CD4-positive, alpha-beta T cell treated with Interleukin-6 at 100 ng/mL for 8 hours (primary cell): ENCODE measurements at places on chromosomes 3 and 15.

- no peak for DNase-seq
These were observed 287.0 kb downstream of the TLE3 start for GRCh38 chr15:69810431-69811354.

GRCh38 chr3:73234354-73235014, 173.0 kb downstream of the EBLN2 start:
- no peak for DNase-seq

DNA sequence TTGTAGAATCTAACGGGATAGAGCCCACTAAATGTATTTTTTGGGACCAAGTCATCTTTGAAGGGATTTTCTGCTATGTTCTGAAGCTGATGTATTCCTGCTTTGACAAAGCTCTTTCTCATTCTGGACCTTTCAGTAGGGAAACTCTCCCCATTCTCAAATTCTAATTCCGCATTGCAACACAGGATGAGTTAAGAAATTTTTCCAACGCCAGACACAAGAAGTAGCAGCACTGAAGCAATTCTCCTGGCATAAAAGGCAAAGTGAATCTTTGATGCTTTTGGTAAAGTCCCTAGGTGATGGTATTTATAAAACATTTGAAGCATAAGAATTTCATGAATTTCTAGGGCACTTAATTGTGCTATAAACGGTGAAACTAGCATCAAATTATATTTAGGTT, 76.8 kb downstream of the ZPLD1 start:
- DNase-seq: no peak

DNA sequence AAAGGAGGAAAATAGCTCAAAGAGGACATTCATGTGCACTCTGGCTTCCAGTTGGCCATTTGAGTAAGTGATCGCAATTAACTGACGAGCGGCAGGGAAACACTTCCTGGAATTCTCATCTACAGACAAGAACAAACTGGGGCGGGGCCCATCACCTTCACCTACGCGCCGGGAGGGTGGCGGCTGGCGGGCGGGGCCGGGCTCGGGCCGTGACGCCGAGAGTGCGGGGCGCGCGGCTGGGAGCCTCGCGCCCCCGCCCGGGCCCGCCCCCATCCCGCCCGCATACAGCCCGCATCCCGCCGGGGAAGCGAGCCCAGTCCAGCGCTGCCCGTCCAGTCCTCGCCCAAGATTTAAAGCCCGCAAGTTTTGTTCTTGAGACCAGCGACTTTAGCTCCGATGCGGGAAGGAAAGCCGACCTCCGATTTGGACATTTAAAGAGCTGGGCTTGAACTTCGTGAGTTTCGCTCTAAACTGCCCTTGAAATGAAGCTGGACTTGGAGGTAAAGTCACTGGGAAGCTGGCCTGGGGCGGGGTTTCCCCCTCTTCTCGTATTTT, at the start of gene B3GNT5:
Gene B3GNT5, plus strand, starts transcription at position 281 of the 555 bp plus-strand sequence. CDS start 16,546 bp downstream, outside the sequence.
- no peak for DNase-seq

DNA sequence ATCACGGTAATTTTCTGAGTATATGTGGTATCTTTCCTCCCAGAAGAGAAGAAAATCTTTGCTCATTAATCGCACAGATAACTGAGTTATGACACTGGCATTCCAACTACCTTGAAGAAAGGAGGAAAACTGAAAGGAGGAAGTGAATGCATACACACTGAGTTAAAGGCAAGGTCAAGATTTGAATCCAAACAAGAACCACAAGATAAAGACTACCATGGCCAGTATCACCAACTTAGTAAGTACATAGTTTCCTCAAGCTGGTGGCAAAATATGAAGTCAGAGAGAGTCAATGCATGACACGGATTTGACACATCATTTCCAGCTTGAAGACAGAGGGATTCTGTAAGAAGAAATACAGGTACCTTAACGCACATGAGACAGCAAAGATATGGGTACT, 287.5 kb downstream of the ULK4 start:
- no peak for DNase-seq

- no peak for DNase-seq
These were observed 22.6 kb upstream of the RASGRP1 start for GRCh38 chr15:38587214-38587613.

DNA sequence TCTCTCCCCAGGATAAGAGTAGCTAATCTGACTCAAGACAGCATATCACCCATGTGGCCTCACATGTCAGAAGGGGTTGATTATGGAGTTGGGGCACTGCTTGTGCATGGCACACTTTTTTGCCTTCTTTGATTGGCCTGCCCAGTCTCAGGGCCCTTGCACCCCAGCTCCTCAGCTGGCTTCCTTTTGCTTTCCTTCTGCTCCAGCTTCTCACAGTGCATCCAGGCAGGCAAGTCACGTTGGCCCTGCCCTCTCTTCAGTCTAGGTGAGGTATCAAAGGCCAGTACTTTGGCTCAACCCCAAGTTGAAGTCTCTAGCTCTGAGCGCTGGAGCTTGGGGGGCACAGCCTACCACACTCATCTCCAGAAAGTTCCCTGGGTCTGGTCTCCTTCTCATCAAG, 42.2 kb downstream of the NGRN start:
- DNase-seq: no peak

GRCh38 chr15:29143909-29144635, 125.5 kb downstream of the NSMCE3 start:
- no peak for DNase-seq

DNA sequence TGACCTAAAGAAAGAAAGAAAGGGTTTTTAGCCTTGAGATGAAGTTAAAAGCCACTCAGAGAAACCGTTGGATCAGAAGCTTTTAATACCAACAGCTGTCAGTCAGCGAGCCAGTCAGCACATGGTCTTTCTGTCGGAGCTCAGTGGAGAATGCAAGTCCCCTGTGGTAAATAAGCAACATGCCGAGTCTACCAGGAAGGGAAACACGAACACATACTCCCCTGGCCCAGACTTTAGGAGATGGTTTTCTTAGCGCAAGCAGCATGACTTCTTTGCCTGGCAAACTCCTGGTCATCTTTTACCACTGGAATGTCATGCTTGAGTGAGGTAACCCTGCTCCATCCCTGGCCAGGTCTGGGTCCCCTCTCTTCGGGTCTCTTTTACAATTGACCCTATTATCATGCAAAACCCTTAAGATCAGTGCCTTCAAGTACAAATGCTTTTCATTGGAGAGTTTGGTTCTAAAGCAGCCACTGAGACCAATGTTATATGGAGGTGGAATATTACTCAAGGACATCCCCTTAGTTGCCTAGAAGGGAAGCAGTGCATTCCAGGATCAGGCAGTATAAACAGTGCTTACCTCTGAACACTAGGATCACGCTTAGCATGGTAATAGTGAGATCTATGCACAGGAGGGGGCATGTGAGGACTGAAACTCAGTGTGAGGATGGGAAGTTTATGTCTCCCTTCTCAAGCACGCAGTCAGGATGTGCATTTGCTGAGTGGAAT, 28.2 kb downstream of the SLCO3A1 start:
- DNase-seq: no peak

GRCh38 chr15:67042551-67043142, 22.8 kb upstream of the SMAD3 start:
- DNase-seq: no peak

- no peak for DNase-seq
These were observed 575.1 kb downstream of the FOXP1 start for GRCh38 chr3:71008350-71008935.

- no peak for DNase-seq
These were observed 742.0 kb downstream of the ZBBX start for GRCh38 chr3:166637984-166638530.

DNA sequence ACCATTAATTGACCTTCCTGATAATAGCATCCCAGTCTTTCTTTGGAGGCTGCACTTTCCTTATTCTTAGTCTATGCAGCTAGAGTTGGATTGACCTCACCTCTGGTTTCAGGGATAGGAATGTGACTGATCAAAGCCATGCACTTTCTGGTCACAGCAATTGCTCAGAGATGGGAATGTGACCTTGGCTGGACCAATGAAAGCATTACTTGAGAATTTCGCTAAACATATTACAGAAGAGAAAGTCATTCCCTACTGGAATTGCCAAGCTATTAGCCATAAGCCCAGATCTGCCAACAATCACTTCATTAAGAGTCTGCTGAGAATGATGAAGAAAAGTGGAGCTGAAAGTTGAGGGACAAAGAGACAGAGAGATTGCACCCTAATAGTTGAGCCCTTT, 32.7 kb downstream of the RTP1 start:
- DNase-seq: no peak

DNA sequence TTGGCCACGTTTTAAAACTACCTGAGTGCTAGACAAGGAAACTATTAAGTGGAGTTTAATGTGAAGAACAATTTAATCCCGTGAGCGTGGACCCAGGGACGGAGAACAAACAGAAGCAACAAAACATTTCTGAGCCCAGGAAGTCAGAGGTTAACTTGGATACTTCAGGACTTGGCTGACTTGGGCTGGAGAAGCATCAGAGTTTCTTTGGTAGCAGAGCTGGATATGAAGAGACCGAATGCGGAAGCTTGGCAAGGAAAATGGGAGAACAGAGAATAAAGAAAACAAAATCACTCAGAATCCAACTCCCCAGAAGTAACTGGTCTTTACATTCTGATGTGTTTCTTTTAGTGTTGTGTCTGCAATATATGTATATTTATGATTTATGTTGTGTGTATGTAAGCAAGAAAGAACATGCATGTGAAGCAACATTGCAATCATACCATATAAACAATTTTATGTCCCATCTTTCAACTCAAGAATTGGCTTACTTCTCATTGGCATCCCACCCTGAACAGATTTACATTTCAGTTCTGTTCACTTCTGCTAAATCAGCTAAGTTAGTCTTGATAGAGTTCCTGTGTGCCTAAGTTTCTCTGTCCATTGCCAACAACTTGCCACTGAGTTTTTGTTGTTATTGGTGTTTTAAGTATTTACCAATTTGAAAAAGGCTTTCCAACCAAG, 17.2 kb upstream of the PLOD2 start:
- no peak for DNase-seq

GRCh38 chr3:69505770-69506407, 120.0 kb upstream of the FRMD4B start:
- DNase-seq: no peak

DNA sequence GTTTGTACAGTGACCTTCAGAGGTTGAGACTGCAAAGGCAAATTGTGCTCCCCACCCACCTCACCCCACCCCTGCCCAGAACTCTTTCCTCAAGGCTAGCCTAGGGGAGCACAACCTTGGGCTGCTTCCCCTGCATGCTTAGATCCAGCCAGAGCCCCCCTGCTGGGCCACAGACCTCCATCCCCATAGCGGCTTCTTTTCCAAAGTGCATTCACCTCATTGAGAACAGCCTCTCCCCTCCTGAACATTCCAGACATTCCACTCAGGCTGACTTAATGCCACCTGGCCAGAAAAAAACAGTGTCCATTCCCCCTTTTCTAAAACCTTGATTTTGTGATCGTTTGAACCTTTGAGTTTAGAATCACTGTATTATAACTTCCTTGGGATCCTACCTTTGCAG, 124.4 kb upstream of the TOPAZ1 start:
- no peak for DNase-seq

DNA sequence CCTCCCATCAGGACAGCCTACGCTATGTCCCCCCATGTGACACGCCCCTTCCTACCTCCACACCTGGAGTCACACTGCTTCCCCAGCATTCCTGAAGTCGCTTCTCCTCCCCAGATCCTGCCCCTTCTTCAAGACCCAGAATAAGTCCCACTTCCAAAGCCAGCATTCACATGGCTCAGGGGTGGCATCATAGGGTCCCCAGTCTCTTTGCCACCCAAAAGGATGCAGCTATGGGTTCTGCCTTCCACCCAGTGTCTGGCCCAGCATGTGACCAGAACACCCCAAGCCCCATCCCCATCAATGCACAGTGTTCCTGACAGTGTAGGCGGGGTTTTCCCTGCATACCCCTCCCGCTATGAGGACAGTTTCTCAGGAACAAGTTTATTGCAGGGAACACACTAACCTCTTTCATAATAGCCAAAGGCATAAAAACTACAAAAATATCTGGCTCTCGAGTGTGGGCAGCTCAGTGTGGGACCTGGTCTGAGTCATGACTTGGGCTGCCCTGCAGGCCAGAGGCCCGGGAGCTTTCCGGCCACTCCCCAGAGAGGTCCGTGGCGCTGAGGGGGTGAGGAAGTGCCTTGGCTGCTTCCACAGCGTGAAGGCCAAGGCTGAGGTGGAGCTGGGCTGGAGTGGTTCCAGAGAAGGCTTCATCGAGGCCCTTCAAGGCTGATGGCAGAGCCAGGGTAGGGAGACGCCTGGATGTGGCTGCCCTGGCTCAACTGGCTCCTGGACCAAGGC, 5.8 kb downstream of the ISLR start:
- no peak for DNase-seq

- no peak for DNase-seq
These were observed 40.1 kb downstream of the ANAPC13 start for GRCh38 chr3:134445636-134446035.

DNA sequence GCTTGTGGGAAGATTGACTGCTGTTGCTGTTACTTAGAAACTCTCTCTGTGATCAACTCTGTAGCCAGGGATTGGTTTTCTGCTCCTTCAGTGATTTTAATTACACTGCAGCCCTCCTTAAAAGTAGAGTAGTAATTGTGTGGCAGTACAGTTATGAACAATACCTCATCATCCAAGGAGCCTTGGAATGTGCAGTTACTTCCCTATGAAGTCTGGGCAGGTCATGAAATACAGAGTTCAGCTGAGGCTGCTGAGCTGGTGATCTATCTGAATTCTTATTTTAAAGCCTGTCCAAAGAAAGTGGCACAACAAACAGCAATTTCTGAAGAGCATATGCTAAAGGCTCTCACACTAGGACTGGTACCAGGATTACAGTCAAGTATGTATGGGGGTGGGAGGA, 37.4 kb upstream of the MRPL3 start:
- no peak for DNase-seq

DNA sequence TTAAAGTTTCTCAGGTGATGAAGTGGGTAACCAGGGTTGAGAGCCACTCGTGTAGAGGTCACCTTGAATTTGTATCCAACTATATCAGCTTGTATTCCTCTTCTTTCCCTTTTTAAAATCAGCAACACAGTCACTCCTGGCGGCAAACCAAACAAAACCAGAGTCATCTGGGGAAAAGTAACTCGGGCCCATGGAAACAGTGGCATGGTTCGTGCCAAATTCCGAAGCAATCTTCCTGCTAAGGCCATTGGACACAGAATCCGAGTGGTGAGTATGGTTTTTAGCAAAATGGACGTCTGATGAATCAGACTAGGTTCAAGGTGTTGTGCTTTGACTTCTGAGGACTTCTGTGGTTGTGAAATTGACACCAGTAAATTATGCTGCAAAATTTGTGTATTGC, 3.9 kb downstream of the RPL35A start:
- DNase-seq: no peak

- no peak for DNase-seq
These were observed 9.1 kb downstream of the BNC1 start for GRCh38 chr15:83275412-83275811.

DNA sequence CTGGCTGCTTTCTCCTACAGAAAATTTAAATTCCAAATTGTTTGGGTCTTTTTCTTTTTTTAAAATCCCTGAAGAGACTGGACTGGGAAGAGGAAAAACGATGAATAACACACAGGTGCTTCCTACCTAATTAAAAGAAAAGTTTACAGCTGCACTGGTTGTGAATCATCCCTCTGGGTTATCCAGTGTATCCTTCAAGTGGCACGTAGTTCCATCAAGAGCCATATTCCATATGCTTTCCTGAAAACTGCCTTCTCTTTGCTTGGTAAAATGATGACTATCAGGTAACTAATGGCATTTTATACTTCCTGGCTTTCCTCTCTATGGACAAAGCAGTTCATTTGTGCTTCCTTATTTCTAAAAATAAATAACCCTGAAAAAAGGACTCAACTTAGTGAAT, 123.2 kb downstream of the MAGI1 start:
- DNase-seq: no peak

- no peak for DNase-seq
These were observed 422.2 kb downstream of the TBC1D5 start for GRCh38 chr3:17320266-17320665.
